ENCODE measurements at places on chromosomes 7 and 10. TPM values are rescaled to one million over a fixed set of nuclear protein-coding genes. Genes with fewer than 3 reads are reported as not detected.

Gene TRPV5
- 0.72 TPM for polyA plus RNA-seq

Gene ENKUR
- 3.4 TPM for polyA plus RNA-seq

Gene PON3
- polyA plus RNA-seq: 2.5 TPM

Gene CARD11
- 2.3 TPM for polyA plus RNA-seq

Gene GIMAP5
- 3.2 TPM for polyA plus RNA-seq

Gene TRIM74
- 1.9 TPM for polyA plus RNA-seq

Gene KIAA1549
- 13.6 TPM for polyA plus RNA-seq

Gene CHN2
- 18.1 TPM for polyA plus RNA-seq

DNA sequence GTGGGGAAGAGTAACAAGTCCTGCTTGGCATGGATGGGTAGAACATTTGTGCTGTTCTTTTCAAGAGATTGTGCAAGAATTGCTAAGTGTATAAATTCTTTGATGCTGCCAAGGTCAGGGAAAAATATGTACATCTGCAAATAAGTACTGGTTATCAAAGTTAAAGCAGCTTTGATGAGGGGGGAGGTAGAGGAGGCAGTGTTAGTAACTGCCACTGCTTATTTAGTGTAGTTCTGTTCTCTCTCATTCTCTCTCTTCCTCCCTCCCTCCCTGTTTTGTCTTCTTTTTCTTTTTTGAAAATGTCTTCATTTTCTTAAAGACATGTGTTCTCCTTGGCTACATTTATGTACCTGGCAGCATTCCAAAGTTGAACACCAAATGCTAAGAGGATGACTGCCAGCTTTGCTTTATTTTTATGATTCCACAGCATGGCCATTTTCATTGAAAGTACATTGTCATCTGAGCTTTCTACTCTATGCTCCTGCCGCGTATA is 18.6 kb downstream of the CACNB2 start:
- no peak for DNase-seq

- DNase-seq: no peak
Observed at GRCh38 chr7:27875832-27876231, 135.9 kb downstream of the TAX1BP1 start.

GRCh38 chr7:138097064-138097741 is 20.9 kb downstream of the AKR1D1 start:
- DNase-seq: no peak

DNA sequence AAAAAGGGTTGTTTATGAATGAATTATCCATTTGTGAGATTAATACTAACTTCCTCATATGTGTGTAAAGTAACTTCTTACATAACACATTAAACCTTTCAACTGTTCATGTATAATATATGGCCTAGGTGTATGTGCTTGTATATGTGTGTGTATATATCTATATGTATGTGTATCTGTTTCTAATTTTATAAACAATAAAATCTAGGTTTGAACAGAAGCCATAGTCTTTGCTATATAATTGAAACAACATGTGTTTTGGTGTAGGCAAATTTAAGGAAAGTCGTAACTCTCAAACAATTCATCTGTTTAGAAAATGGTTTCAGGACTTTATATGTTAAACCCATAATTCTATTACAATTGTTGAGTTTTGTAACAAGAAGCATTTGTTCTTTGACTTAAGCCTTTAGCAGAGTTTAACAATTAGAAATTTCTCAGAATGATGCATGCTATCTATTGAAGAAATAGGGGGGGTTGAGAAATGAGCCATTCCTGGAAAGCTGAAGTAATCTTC is 103.3 kb downstream of the BBS9 start:
- no peak for DNase-seq

DNA sequence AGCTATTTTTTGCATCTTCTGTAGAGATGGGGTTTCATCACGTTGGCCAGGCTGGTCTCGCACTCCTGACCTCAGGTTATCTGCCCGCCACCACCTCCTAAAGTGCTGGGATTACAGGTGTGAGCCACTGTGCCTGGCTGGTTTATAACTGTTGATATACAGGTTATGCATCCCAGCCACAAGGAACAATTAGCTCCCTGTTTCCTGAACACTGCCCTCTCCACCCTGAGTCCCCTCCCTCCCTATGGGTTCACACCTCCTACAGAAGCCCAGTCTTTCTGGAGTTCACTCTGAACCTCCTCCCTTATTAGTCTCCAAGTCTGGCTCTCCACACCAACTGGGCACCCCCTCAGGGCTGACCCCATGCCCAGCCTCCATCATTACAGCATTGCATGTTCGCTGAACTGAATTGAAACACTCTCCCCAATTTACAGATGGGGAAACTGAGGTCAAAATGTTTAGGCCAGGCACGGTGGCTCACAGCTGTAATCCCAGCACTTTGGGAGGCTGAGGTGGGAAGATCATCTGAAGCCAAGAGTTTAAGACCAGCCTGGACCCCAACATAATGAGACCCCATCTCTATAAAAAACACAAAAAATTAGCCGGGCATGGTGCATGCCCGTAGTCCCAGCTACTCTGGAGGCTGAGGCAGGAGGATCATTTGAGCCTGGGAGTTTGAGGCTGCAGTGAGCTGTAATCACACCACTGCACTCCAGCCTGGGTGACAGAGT is 1.7 kb upstream of the CLIP2 start:
- DNase-seq: no peak

DNA sequence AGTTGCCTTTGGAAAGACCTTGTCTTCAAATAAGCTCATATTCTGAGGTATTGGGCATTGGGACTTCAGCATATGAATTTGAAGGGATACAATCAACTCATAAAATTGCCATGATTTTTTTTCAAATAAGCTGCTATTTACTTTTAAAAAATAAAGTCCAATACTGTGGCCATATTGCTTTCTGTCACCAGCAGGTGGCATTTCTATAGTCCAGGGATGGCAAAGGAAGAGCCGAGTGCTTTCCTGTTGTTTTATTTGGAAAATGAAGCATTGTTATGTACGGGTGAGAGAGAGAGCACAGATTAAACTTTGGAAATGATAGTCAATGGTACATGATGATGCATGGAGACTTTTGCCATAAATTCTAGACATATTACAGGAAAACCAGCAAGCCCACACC is 104.1 kb upstream of the DPP6 start:
- no peak for DNase-seq

DNA sequence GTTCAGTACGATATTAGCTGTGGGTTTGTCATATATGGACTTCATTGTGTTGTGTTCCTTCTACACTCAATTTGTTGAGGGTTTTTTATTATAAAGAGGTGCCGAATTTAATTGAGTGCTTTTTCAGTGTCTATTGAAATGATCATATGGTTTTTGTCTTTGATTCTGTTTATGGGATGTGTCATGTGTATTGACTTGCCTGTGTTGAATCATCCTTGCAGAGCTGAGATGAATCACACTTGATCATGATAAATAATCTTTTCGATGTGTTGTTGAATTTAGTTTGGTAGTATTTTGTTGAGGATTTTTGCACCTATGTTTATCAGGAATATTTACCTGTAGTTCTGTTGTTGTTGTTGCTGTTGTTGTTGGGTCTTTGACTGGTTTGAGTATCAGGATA is 39.8 kb downstream of the ATOH7 start:
- no peak for DNase-seq

DNA sequence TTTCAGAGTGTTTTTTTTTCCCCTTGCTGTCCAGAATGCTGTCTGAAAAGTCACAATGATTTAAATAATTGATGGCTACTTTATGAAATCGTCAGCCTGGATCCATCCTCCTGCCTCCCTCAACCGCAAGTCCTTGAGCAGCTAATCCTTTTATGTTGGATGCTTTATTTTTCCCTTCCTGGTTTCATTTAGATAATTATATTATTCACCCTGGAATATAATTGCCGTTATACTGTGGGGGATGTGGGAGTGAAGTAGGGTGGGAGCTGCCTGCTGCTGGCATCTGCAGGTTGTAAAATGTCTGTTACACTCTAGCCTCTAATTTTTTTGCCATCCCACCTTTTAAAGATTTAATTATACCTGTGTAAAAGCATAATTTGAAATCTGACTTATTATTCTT is 290.5 kb upstream of the LRGUK start:
- DNase-seq: no peak

- no peak for DNase-seq
Observed at GRCh38 chr7:91293136-91293535, 28.9 kb downstream of the FZD1 start.

GRCh38 chr10:103569896-103570295 is 76.4 kb downstream of the NEURL1 start:
- DNase-seq: no peak

DNA sequence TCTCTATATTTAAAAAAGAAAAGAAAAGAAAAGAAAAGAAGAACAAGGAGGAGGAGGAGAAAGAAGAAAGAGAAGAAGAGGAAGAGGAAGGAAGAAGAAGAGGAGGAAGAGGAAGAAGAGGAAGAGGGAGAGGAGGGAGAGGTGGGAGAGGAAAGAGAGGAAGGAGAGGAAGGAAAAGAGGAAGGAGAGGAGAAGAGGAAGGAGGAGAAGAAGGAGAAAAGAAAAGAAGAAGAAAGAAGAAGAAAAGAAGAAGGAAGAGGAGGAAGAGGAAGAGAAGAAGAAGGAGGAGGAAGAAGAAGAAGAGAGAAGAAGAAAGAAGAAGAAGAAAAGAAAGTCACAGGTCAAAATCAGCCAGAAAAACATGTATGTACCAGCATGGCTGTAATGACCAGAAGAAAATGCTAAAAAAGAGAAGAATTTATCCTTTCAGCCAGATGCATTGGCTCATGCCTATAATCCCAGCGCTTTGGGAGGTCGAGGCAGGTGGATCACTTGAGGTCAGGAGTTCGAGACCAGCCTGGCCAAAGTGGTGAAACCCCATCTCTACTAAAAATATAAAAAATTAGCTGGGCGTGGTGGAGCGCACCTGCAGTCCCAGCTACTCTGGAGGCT is 5.3 kb upstream of the POR start:
- no peak for DNase-seq

GRCh38 chr7:77338260-77338659 is 77.9 kb downstream of the GSAP start:
- no peak for DNase-seq

- DNase-seq: no peak
Observed at GRCh38 chr7:7882888-7883287, 85.7 kb upstream of the GLCCI1 start.

GRCh38 chr10:68832601-68833000 is 5.3 kb downstream of the STOX1 start:
- DNase-seq: no peak

GRCh38 chr10:126070476-126071215 is 174.3 kb downstream of the FANK1 start:
- no peak for DNase-seq

DNA sequence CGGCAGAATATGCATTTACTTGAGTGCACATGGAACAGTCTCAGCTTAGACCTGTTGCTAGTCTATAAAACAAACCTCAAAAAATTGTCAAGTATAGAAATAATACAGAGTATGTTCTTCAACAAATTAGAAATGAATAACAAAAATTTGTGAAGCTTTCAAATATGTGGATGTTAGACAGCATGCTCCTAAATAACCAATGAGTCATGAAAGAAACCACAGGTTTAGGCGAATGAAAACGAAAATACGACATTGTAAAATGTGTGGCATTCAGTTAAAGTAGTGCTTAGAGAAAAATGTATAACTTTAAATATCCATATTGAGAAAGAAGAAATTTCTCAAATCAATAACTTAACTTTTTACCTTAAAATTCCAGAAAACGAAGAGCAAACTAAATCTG is 760.0 kb upstream of the SORCS1 start:
- DNase-seq: no peak

DNA sequence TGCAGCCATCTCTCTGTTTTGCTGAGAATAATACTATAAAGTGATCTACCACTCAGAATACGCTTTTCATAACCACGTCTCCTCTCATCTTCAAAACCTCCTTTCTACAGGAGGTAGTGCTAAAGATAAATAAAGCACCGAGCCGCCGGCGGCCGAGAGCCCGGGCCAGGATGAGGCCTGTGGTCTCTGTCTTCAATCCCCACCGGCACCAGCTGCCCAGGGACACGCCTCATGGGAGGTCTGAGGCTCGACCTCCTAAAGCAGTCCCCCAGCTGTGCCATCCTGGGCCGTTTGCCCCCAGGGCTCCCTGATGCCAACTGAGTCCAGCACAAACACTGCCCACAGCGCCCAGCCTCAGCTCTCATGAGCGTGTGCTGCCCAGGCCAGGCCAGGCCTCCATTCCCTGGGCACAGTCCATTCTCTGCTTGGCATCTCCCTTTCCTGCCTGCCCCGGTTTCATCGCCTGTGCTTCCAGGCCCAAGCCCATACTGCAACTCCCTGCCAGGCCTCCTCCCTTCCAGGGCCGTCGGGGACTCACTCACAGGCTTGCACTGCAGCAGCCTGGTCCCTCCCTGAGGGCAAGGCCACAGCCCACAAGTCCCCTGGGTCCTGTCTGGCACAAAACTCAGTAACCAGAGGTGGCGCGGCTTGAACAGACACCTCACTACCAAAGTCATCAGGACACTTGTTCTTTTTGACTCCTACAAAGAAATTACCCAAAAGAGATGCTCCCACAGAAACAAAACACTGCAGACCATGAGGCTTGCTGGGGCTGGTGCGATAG is 2.5 kb downstream of the INTS1 start:
- no peak for DNase-seq

GRCh38 chr10:121580276-121581116 is 17.7 kb downstream of the FGFR2 start:
- no peak for DNase-seq

DNA sequence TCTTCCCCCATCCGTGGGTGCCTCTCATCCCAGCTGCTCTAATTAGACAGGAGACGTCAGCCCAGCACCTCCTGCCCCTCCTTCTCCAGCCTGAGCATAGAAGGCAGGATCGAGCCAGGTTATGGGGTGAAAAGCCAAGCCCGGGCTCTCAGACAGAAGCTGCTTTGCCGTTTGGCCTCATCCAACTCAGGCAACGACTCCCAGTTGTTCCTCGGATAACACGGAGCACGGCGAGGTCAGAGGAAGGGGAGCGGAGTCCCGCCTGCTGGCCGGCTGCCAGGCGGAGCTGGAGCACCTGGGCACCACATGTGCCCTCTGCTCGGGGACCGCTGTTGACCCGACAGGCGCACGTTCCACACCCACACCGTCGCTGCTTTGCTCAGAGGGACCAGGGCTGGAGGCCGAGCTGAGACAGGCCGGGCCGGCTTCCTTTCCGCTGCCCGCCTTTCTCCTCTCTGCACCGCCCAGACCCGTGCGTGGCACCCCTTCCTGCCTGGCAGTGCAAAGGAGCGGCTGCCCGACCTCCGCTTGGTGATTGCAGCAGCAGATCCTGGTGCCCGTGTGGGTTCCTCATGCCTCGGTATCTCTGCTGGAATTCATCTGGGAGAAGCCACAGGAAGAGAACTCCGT is 21.6 kb upstream of the UNCX start:
- no peak for DNase-seq
